Stimulated activated naive CD4-positive, alpha-beta T cell treated with Interleukin-2 at 50 U/mL for 16 hours (primary cell): ENCODE measurements at places on chromosomes 2 and 18.

GRCh38 chr2:98709535-98709934, 21.4 kb downstream of the MGAT4A start:
- DNase-seq: no peak

GRCh38 chr2:163490281-163490680, 245.5 kb downstream of the FIGN start:
- no peak for DNase-seq

GRCh38 chr2:15313657-15314056, 247.5 kb downstream of the NBAS start:
- no peak for DNase-seq

GRCh38 chr2:27100036-27100435, 13.5 kb downstream of the KHK start:
- no peak for DNase-seq

DNA sequence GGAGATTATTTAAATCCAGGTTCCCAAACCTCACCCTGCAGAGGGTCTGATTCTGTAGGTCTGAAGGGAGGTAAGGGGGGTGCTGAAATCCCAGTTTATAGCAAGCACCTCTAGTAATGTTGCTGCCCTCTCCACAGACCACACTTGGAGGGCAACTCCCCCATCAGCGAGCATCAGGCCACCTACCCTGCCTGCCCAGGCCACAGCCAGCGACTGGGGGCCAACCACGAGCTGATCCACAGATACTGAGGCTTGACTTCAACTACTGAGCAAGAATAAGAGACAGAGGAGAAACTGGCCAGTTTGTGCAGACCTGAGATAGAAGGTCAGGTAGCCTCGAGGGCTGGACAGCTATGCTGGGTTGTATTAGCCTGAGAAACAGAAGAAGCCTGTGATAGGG, 36.3 kb upstream of the LBH start:
- DNase-seq: no peak

GRCh38 chr2:44273596-44273995, 1.7 kb upstream of the SLC3A1 start:
- no peak for DNase-seq

DNA sequence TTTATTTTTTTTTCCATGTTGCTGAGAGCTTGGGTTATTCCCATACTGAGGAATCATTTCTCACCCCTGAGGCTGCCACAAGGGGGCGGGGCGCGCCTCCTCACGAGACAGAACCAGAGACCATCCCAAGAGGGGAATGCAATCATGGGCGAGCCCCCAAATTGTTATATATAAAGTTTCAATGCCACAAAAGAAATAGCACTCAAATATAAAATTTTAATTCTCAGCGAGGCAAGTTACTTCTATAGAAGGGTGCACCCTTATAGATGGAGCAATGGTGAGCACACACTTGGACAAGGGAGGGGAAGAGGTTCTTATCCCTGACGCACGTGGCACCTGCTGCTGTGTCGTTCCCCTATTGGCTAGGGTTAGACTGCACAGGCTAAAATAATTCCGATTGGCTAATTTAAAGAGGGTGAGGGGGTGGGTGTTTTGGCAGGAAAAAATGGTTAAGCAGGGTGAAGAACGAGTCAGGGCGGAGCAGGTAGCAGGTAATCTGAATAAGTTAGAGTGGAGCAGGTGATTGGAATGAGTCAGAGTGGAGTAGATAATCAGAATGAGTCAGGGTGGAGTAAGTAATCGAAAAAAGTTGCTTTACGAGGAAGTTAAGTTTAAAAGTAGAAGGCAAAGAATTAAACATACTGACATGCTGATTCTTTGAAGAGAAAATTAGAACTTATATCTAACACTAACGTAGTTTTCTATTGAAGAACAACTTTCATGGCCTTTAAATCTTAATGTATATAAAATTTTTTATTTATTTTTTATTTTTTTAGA, 177.5 kb downstream of the MTCL1 start:
- DNase-seq: no peak

DNA sequence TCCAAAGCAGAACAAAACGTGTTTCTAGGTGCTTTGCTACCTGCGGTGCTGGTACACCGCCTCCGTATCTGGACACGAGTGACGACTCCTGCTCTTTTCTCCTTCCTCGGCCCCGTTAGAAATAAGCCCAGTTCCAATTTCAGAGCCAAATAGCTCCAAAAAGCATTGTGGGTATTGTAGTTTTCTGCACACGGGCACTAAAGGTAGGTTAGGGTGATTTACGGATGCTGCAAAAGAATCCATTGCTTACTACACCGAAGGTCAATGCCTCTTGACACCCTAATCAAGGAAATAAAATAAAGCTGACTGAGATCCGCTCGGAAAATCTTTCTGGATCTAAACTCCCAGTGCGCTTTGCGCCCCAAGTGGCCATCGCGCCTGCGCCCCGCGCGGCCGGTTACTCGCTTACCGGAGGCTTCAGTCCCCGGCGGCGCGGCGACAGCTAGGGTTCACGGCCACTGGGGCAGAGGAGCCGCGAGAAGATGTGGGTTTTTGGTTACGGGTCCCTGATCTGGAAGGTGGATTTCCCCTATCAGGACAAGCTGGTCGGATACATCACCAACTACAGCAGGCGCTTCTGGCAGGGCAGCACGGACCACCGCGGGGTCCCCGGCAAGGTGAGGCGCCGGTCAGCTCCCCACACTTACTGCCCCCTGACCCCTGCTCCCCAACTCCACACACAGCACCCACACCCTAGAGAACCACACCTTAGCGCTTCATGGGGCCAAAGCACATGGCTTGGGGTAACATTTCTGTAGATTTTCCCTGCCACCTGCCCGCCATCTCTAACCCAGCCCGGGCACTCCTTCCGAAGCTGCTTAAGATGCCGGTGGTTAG, at the start of gene CHAC2:
Gene CHAC2 (plus strand): TSS at position 400 of the 837 bp plus-strand sequence. CDS start 83 bp downstream, at position 483.
- DNase-seq: peak; percentile 84

DNA sequence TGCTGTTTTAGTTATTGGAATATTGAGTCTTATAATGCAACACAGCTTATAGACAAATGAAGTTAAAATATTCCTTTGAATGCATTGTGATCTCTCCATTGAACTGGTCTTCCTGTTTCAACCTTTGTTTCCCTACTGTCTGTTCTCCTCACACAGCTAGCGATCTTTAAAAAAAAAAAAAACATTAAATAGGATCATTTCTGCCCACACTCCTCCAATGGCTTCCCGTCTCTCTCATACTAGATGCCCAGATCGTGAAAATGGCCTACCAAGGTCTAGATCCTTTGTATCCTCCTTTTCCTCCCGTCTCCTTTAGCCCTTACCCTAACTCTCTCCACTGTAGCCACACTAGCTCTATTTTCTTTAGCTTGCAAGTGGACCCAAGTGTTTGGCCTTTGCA, 2.4 kb downstream of the FAM171B start:
- no peak for DNase-seq

DNA sequence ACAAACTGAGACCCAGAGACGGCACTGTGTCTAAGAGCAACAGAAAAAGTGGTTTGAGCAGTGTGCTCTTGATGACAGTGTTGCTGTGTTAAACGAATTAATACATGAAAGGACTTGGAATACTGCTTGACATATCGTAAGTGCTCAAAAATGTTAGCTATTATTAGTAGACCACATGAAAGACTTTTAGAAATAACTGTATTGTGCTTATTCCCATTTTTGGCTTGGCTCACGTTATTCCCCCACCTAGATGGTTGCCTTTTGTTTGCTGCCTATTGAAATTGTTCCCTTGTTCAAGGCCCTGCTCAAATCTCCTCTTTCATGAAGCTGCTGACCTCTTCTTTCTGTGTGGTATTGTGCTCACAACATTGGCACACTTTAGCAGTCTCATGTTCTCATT, 27.8 kb upstream of the C2orf74 start:
- DNase-seq: no peak

- no peak for DNase-seq
These were observed 273.2 kb upstream of the RGPD4 start for GRCh38 chr2:107553539-107553938.

DNA sequence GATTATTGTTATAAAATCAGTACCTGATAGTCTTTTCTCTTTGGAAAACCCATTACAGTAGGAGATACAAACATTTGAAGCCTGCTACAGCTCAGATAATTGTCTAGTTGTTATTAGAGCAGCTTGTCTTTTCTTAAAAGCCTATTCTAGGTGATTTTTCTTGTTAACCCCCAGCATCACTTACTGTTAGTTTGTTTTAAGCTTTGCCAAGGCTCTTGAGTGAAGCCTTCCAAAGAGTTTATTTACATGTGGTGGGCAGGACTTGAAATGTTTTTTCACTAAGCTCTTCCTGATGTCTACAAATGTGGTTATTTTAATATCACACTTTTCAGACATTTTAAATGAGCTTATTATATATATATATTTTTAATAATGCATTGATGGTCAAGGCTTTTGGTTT, 791.3 kb downstream of the PLCL1 start:
- no peak for DNase-seq

DNA sequence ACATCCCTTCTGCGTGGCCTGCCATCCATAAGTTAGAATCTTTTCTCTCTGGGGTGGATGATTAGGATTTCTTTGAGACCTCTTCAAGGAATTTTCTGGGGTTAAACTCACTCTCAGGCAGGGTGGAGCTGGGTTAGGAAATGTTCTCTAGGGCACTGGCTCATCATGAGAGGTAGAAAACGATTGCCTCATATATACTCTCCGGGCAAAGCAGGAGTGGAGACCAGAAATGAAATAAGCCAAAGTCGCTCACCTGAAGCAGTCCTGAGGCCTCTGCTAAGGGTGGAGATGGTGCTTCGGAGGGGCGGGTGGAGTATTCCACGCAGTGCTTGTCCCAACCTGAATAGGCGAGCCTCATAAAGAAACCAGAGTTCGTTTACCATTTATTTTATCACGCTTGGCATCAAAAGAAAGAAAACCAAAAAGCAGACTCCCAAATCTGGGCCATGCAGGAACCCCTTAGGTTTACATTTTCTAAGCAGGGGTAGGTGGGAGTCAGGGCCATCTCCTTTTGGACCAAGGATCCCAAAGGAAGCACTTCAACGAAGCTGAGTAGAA, 249.3 kb upstream of the MEIS1 start:
- DNase-seq: no peak

DNA sequence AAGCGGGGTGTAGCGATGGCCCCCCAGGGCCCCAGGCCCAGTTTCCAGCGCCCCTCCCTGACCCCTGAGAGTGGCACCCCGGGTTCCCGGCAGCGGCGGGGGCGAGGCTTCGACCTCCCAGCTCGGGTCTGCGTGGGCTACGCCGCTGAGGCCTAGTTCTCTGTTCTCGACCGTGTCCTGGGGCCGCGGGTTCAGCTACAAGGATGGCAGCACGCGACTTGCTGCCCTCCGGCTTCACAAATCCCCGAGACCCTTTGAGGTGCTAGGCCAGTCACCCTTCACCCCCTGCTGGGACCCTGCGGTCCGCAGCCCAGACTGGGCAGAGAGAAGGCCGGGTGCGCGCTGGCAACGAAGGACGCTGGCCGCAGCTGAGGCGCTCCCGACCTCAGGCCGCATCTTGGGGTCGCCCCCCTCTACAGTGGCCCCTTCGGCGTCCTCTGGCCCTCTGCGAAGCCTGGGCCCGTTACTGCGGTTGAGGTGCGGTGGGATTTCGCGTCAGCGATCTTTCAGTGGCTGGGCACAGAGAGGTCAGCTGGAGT, 1.2 kb downstream of the OTX1 start:
- DNase-seq: no peak

DNA sequence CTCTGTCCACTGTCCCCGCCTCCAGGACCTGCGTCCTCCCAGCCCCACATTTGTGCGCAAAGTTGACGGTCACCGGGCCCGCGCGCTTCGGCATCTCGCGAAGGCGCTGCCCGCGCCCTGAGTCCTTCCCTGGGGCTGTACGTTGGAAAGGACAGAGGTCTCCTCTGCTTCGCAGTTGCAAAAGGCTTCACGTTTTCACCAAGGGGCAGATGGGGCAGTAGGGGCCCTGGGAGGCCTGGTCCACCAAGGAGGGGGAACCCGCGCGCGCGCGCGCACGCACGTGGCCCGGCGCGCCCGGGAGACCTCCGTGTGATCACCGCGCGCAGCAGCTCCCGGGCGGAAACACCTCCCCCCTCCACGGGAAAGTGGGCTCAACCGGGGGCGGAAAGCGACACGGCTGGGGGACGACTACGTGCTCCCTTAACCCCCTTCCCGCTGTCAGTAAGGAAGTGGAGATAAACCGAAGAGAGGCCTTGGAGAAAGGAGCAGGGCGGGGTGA, 21.9 kb downstream of the TEX44 start:
- DNase-seq: peak; percentile 50

GRCh38 chr2:86413296-86414094, 27.7 kb upstream of the KDM3A start:
- DNase-seq: no peak

GRCh38 chr2:230758566-230759480, 46.2 kb downstream of the CAB39 start:
- DNase-seq: no peak

GRCh38 chr2:39929531-39929930, 150.5 kb upstream of the THUMPD2 start:
- no peak for DNase-seq

- DNase-seq: no peak
These were observed 2.9 kb downstream of the CAMKMT start for GRCh38 chr2:44364604-44365003.

DNA sequence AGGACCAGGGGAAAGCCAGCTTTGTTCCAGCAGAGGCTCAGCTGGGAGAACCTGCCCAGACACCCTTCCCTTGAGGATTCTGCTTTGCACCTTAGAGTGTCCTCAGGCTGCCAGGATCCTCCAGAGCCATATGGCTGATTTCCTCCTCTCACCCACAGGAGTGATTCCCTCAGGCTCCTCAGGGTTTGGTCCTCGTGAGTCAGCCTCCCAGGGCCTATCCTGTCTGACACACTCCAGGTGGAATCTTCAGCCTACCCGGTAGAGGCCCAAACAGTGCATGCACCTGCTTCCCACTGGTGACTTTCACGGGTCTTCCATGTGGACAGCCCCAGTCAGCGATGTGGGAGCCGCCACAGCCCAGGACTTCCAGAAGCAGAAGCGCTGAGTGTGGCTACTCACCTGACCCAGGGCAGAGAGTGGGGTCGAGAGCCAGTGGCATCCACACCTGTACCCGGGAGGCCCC, 73.3 kb downstream of the TFCP2L1 start:
- no peak for DNase-seq

DNA sequence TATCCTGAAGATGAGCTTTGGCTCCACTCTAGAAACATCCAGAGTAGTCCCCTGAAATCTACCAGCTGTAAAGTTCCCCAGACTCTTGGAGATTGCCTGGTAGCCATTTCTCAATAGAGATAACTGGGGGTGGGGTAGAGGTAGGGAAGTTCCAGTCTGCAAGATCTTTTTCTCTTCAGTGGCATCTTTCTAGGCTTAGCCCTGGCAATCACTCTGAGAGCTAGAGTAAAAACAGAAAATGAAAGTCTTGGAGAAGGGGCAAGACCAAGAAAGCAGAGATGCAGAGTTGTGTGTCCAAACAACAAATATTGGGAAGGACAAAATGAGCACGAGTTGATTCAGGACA, 41.8 kb upstream of the LCLAT1 start:
- no peak for DNase-seq

- no peak for DNase-seq
These were observed 210.3 kb downstream of the TMX3 start for GRCh38 chr18:68504441-68505177.
